ENCODE measurements at places on chromosomes 7 and 10. TPM values are rescaled to one million over a fixed set of nuclear protein-coding genes. Genes with fewer than 3 reads are reported as not detected.

Gene AVPI1
- 253 TPM for total RNA-seq

DNA sequence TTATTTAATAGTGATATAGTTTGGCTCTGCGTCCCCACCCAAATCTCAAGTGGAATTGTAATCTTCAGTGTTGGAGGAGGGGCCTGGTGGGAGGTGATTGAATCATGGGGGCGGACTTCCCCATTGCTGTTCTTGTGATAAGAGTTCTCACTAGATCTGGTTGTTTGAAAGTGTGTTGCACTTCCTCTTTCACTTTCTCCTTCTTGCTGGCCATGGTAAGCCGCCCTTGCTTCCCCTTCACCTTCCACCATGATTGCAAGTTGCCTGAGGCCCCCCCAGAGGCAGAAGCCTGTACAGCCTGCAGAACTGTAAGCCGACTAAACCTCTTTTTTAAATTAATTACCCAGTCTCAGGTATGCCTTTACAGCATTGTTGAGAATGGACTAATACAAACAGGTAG, 101.4 kb downstream of the MTPAP start:
- no peak for DNase-seq

Gene BAMBI
- total RNA-seq: 13.5 TPM

Gene MTG1
- total RNA-seq: 65.7 TPM

Gene PAPSS2
- total RNA-seq: 24.0 TPM

DNA sequence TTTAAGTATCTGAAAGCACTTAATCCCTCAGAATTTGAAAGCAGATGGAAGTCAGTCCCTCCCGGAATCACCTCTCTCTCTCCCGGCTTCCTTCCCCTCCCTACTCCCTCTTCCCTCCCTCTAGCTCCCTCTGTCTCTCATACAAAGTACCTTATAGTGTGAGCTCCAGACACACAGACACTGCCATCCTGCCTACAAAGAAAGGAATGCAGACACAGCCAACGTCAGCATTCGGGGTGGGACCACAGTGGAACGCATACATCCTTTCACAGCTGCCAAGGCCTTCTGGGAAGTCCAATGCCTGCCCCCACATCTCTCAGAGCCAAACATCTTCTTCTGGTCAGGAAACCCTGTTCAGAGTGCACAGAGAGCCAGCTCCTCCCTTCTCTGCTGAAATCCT, 9.3 kb downstream of the NOD1 start:
- peak; percentile 53 for DNase-seq

DNA sequence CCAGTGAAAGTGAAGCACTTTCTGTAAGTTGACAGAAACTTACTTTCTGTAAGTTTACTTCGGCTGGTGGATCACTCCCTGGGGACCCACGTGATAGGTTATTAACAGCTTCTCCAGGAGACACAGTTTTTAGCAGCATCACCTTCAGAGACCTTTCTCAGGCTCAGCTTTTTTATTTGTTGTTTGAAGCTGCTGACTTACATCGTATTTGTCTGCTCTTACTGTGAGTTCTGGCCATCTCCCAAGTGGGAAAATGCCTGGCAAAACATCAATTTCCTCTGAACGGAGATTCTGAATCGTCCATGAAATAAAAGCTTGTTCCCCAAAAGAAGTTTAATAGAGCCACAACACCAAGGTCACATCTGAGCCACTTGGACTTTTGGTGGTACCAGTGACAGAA, 178.7 kb upstream of the PODXL start:
- DNase-seq: no peak

GRCh38 chr10:47261121-47261520, 38.9 kb upstream of the GDF10 start:
- no peak for DNase-seq

Gene SYPL1
- total RNA-seq: 70.2 TPM

Gene NEBL
- 39.1 TPM for total RNA-seq

DNA sequence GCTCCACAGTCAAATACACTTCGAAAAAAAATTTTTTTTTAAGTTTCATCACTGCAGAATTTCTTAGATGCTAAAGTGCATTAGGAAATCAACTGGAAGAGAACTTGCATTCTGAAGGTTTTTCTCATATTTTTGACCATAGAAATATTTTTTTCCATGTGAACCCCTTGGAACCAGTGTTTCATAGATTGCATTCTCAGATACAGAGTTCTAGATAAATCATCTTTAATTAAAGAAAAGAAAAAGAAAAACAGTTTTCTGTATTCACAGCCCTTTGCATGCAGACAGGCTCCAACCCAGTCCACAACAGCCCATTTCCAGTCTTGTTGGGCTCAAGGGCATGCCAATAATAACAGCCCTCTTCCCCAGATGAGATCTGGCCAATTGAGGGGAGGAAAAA, 75.5 kb upstream of the RPA3 start:
- no peak for DNase-seq

DNA sequence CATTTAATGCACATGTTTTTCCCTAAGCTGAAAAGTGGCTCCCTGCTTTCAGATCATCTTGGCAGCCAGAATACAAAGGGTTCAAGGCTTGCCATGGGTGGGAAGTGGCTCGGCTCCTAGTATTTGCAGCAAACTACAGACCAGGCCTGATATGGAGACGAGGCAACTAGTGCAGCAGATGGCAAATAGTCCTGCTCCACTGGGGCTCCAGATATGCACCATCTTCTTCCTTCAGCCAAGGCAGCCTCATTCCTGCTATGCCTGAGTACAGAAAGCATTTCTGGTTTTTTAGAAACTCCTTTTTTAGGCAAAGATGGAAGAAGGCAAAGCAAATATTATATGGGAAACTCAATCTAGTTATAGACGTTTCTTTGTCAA, 23.9 kb downstream of the LRRC4 start:
- no peak for DNase-seq

- DNase-seq: no peak
Measured at GRCh38 chr10:102065561-102066398, 631 bp downstream of the HPS6 start.

DNA sequence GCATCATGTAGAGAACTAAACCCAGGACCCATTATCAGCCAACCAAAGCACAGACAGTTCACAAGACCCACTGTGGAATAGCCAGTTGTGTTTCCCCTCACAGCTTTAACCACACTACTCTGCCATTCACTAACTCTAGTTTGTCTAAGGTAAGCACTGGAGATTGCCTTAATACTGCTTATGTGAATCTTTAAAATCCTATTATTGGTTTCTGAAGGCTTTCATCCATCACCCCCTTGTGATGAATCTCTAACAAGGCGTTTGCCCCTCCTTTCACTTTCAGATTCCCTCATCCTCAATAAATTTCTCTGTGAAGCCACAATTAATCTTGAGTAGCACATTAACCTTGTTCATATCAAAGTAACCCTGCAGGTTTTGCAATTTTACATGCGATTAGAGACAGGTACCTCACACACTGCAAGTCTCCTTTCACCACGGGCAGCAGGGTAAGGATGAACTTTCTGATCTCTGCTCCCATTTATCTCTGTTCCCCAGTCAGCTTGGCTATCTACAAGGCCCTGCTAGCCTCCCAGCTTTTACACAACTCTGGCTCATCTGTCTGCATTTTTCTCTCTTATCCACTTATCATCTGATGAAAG, 785.6 kb downstream of the REEP3 start:
- no peak for DNase-seq

- DNase-seq: no peak
Measured at GRCh38 chr10:49300140-49300974, 1.4 kb downstream of the C10orf71 start.

Gene PIK3AP1
- 14.9 TPM for total RNA-seq

Gene GRID2IP
- total RNA-seq: not detected

Gene CNNM1
- not detected for total RNA-seq

- DNase-seq: no peak
Measured at GRCh38 chr7:107810626-107811025, 7.6 kb upstream of the SLC26A3 start.

Gene ACTR3C
- 0.44 TPM for total RNA-seq

GRCh38 chr7:583410-584121, 63.9 kb upstream of the PDGFA start:
- no peak for DNase-seq

GRCh38 chr7:82443547-82444219, at the start of gene CACNA2D1:
TSS of gene CACNA2D1 (minus strand) at chr7:82443777.
- DNase-seq: peak; percentile 62

- DNase-seq: no peak
Measured at GRCh38 chr10:35783305-35783838, 141.3 kb upstream of the FZD8 start.

GRCh38 chr7:16347827-16348192, 73.5 kb downstream of the CRPPA start:
- DNase-seq: no peak

DNA sequence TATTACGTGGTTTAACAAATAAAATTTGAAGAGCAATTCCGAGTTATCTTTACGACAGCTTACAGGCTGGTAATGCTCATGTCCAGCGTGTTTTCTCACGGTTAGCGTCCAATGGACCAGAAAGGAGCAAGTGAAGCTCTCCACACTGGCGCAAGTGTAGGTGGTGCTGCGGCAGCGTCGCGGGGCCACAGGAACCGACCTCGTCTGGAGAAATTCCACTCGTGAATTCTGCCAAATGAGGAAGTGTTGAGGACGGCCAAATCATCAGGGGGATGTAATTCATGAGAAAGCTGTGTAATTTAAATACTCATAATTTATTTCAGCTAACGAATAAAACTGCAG, 350 bp upstream of the ZNF37A start:
- no peak for DNase-seq

GRCh38 chr7:98785929-98786571, 83.8 kb downstream of the TMEM130 start:
- no peak for DNase-seq

DNA sequence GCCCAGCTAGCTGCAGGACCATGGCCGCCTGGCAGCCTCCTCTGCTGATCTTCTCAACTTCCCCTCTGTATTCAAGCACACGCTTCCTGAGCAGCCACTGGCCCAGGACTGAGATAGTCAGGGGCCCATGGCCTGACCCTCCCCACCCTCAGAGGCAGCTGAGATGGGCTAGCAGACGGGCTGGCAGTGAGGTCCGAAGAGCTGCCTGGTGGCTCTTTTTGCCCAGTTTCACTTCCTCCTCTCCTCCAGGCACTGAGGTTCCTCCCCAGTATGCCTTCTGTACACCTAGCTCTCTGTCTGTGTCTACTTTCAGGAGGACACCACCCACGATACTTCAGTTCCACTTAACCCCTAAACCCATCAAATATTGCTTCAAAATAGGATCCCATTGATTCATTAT, 395.6 kb downstream of the TNS3 start:
- DNase-seq: no peak

GRCh38 chr7:143050931-143051330, 1.2 kb upstream of the OR6V1 start:
- no peak for DNase-seq

DNA sequence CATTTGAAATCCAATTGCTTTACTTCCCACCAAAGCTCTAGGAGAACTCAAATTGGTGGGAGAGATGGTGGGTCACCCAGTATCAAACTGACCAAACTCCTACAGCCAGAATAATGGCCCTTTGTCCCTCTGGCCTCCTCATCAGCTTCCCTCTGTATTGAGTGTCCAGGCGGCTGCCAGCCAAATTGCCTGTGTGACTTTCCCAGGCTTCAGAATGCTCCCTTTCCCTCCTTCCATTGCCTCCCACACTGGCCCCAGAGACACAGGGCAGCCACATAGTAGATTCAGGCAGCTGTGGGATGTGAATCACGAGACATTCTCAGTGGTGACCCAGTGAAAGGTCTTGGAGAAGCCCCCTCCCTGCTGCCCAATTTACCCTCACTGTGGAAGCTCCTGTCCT, 12.7 kb upstream of the VDAC2 start:
- no peak for DNase-seq

DNA sequence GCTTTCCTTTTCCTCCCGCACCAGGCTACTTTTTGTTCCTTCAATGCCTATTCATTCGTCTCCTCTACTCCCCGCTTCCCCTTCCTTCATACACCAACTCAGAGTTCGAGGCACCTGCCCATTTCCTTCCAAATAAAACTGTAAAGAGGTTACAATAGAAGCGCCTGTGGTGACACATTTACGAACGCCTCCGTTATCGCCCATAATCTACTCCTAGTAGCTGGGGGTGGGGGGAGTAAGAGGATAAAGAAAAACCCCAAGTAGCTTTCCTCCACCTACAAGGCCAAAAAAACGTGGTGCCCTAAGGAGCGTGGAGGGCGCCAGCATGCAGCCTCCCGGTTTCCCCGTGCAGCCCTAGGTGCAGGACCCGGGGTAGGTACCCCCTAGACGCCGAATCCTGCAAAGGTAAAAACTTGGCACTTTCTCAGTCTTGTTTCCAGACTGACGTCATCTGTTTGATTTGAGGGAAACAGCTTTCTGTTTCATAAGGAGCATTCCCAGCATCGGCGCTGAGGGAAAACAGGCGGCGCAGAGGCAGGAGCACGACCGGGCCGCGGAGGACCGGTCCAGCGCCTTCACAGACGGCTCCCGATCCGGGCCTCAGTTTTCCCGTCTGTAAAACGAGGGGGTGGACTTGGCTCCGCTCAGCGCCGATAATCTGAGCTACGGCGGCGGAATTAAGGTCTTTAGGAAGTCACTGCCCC, 922 bp downstream of the PPA1 start:
- peak; percentile 19 for DNase-seq

Gene SEMA3C
- total RNA-seq: 127 TPM

Gene NXPH1
- not detected for total RNA-seq

Gene HOXA5
- 25.9 TPM for total RNA-seq

- DNase-seq: no peak
Measured at GRCh38 chr7:50164559-50165170, 71.6 kb upstream of the ZPBP start.

Gene GIMAP4
- total RNA-seq: 19.5 TPM

GRCh38 chr10:110893559-110894179, 21.9 kb downstream of the PDCD4 start:
- no peak for DNase-seq

DNA sequence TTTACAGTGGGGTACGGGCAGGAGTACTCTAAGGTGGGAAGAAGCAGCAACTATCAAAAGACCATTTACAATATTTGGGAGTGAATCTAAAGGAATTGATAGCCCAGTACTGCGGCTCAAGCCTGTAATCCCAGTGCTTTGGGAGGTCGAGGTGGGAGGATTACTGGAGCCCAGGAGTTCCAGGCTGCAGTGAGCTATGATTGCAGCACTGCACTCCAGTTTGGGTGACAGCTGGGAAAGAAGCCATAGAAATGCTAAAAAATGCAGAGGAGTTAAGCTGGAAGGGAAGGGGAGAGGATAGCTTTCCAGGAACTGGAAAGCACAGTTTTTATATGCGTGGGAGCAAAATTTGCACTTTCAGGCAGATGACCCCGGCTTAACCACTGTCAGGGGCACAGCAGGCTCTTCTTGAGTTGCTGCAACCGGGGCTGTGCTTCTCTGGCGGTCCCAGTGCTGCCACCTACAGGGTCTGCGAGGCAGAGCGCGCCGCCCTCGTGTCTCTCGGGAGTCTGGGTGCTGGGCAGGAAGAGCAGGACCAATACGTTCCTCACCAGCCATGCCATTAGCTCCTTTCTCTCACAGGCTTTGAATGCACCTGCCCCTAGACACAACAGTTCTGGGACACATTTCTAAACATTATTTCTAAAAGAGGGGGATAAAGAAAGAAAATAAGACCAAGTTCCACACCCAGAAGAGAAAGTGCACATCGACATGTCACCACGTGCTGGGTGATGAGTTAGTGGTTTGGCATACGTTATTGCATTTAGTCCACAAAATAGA, 10.1 kb upstream of the BMPER start:
- peak; percentile 94 for DNase-seq

GRCh38 chr10:102449321-102450123, 1.8 kb downstream of the C10orf95 start:
- peak; percentile 55 for DNase-seq
